ENCODE measurements at places on chromosomes 2 and 18. TPM values are rescaled to one million over a fixed set of nuclear protein-coding genes. Genes with fewer than 3 reads are reported as not detected.
A peak's percentile ranks its signal among the peaks of the same experiment; 100 is the strongest.

The CROCC2 gene
- not detected for total RNA-seq

The NYAP2 gene
- total RNA-seq, result not detected

The TDRD15 gene
- not detected for total RNA-seq

The FN1 gene
- total RNA-seq, result 7,693 TPM

The C1QL2 gene
- total RNA-seq, result not detected

DNA sequence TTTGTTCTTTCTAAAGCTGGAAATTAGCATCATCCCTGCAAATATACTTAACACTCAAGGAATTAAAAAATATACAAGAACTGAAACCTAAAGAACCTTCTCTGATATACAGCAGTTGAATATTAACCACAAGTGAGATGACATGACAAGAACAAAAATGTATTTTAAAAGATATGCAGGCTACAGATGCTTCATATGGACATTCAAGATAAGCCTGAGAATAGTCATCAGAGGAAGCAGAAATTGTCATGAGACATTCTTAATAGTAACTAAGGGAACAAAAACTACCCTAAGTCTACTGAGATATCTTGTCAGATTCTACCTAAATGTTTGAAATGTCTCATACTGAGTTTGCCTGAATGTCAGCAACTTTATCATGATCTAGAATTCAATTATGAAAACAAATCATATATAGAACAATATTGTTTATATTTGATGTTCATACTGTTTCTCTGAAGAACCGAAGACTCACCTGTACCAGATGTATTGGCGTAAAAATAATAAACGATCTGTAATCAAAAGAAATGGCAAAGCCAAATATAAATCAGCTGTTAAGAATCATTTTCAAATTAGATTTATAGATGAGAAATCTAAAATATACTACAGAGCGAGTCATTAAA, 4.7 kb downstream of the NBAS start:
- DNase-seq, result no peak

DNA sequence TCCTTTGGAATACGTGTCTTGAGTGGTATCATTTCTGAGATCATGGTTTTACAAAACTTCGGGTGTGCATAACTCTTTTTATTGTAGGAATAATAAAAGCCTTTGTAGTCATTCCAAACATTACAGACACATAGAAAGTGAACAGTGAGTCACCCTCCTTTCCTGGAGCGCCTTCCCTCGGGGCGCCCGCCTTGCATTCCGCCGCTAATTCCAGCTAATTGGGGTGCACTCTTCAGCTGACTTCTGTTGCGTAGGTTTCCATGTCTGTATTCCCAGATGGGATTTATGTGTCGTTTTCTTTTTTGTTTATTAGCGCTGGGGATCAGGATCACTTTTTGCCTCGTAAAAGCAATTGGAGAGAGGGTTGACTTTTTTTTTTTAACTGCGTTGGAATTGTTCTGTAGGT, 18.7 kb downstream of the SH3BP4 start:
- DNase-seq, result peak; percentile 53

- peak; percentile 68 for DNase-seq
Measured at GRCh38 chr18:23828426-23828825, 139.2 kb downstream of the LAMA3 start.

DNA sequence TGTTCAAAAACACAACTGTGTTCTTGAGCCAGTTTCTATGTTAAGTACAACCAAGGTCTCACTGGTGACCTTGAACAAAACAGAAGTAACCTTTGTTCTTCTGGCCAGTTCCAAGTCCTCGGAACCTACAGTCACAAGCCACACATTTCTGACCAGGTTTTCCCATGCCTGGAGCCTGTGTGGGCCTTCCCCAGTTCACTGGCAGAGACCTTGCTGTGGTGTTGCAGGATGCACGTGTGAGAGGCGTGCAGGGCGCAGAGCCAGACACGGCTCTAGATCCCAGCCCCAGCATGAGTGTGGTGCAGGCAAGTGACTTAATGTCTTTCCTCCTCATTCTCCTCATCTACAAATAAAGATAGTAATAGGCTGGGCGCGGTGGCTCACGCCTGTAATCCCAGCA, 25.5 kb upstream of the EDAR start:
- no peak for DNase-seq

DNA sequence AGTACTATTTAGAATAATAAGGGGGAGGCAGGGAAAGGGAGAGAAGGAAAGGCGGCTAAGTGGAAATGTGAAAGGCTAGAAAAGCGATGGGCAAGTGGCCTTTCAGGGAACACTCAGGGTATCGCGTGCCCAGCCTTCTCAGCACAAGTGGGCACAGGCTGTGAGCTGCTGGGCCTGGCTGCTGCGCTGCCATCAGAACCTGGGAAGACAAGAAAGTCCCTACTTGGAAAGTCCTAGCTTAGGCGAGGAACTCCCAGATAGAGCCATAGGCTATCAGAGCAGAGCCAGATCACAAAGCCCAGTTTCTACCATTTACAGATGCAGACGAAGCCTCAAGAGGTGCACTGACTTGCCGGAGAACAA, 9.8 kb upstream of the FZD7 start:
- DNase-seq, result no peak

DNA sequence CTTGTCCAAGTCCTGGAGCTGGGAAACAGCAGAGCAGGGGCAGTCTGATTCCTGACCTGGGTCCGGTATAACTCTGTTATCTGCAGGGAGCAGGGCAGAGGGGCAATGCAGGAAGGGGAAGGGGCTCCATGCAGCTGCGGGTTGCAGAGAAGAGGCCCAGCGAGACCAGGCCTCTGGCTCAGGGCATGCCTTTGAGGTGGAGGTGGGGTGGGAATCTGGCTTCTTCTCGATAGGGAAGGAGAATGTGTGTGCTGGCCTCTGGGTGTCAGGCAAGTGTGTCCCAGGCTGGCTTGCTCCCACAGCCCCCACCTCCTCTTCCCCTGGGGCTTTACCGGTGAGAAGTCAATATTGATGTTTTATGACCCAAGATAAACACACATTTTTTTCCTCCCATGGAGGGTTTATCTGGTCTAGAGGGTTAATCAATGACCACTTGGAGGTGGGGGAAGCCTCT, 187.1 kb upstream of the HAAO start:
- no peak for DNase-seq

DNA sequence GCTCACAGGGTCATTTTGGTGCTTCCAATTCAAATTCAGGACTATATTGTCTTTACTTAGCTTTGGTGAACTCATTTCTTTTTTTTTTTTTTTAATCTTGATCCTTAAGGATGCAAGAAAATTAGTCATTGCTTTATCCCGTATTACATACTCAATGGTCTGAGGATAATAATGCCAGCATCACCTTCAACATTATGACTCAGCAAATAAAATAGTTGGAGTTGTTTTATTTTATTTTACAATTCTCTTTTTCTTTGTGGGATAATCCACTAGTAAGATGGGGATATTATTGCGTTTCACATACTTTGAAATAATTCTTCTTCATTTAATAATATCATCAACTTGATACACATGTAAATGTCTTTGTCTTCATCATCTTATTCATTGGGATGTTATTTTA, 954.9 kb upstream of the GYPC start:
- DNase-seq, result no peak
